Stimulated activated CD8-positive, alpha-beta memory T cell treated with anti-CD3 and anti-CD28 coated beads, Interleukin-2, amount 100 ng/mL, for 1 hour (primary cell): ENCODE measurements at places on chromosomes 2 and 18.

DNA sequence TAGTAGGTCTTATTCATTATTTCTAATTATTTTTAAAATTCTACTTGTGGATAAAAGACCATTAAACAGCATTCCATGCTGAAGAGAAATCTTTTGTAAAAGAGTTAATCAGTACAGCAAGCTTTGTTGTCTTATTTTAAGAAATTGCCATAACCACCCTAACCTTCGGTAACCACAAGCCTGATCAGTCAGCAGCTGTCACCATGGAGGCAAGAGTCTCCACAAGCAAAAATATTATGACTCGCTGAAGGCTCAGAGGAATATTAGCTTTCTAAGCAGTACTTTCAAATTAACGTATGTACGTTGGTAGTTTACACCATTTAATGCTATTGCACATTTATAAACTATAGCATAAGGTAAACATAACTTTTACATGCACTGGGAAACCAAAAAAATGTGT, 650.5 kb upstream of the LINC00305 start:
- DNase-seq = no peak

GRCh38 chr2:201977651-201978050, 56.0 kb upstream of the FZD7 start:
- no peak for DNase-seq

GRCh38 chr2:205337274-205337673, 345.0 kb upstream of the NRP2 start:
- no peak for DNase-seq

GRCh38 chr2:182587831-182588230, 128.2 kb upstream of the DNAJC10 start:
- no peak for DNase-seq

GRCh38 chr2:161044921-161045320, 115.3 kb upstream of the TANK start:
- DNase-seq = no peak

- DNase-seq = no peak
These were observed 204.8 kb downstream of the SETBP1 start for GRCh38 chr18:44885507-44885906.

DNA sequence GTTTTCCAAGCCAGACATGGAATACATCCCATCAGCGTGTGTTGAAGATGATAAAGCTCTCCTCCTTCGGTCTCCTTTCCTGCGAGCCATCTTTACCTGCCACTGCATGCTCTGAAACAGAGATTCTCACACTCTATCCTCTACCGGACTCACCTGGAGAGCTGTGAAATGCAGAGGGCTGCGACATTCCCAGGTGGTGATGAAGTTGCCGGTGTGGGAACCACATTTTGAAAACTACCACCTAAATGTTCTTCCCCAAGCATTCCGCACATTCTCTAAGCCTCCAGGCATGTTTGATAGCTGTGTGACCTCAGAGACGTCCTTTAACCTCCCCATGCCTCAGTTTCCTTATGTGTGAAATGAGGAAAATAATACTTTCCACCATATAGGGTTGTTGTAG, 226.2 kb upstream of the RAB6C start:
- DNase-seq = no peak

DNA sequence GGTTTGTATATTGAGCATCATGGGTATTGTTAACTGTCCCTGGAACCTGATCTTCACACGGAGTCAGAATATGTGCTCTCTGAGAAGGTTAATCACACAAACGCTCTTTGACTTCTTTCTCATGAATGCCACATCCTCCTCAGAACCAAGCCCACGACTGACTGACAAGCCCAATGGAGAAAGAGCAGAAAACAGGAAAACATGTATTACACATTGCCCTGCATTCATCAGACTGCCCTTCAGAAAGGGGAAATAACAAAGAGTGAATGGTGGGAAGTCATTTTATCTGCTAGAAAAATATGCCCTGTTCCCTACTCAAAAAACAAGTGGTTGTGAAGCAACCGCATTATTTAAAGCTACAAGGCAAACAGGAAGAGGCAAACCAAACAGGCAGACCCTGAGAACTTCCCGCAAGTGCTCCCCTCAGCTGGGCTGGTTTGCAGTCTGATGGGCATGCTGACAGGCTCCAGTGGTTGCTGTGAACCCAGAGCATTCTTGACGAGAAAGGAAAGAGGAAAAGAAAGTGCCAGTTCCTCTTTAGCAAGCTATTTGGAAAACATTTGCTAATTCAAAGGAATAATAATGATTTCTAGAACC, 172.9 kb upstream of the SETBP1 start:
- peak; percentile 4 for DNase-seq

DNA sequence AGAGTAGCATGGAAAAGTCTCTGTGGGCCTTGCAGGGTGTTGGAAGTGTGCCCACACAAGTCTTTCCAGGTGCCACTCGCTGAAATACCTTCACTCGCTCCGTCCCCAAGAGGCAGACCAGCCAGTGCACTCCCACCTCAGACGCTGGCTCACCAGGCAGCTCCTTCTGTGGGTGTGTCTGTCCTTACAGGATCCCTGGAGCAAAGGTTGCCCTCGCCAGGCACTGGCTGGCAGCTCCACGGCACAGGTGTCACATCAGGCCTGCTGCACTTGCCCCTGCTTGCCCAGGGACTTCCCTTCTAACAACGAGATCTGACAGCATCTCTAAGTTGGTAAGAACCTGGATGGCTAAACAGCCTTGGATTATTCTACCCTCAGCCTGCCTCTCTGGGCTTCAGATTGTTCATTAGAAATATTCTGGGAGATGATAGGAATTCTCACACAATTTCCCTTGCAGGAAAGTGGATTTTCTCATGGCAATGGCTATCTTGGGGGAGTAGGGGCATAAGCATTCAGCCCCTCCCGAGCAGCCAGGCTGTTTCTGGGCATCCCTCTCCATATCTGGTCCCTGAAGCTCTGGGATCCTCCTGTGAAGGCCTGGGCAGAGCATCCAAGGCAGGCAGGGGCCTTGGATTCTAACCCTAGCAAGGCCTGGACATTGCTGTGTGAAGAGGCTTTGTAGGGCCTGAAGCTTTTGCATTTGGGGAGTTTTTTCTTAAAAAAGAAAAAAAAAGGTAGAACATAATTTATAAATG, 262.1 kb downstream of the MYCN start:
- DNase-seq = no peak

DNA sequence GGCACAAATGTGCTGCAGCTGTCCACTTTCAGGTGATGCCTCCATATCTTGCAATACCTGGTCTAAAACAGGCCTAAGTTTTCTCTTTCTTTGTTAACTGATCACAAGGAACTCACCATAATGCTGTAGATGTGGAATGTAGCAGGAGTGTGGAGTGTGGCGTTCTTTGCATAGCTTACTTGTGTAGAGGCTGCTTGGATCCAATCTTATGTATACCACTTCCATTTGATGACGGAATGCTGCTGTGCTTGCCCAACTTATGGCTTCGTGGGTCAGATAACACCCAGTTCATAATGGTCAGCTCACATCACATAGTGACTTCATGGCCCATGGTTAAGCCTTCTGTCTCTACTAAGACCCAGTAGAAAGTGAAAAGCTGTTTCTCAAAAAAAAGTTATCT, 114.5 kb downstream of the LAMA3 start:
- no peak for DNase-seq

- DNase-seq = no peak
These were observed 158.4 kb upstream of the FHL2 start for GRCh38 chr2:105557021-105557920.

DNA sequence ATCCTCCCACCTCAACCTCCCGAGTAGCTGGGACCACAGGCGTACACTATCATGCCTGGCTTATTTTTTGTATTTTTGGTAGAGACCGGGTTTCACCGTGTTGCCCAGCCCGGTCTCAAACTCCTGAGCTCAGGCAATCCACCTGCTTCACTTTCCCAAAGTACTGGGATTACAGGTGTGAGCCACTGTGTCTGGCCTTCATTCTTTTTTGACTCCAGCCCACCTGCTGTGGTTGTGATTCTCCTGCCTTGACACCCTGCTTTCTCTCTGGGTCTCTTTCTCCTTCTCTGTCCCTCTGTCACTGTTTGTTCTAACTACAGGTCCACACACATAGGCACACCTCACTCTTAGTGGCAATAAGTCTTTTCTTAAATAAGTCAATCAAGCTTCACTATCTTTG, 85.3 kb downstream of the FTCDNL1 start:
- no peak for DNase-seq

DNA sequence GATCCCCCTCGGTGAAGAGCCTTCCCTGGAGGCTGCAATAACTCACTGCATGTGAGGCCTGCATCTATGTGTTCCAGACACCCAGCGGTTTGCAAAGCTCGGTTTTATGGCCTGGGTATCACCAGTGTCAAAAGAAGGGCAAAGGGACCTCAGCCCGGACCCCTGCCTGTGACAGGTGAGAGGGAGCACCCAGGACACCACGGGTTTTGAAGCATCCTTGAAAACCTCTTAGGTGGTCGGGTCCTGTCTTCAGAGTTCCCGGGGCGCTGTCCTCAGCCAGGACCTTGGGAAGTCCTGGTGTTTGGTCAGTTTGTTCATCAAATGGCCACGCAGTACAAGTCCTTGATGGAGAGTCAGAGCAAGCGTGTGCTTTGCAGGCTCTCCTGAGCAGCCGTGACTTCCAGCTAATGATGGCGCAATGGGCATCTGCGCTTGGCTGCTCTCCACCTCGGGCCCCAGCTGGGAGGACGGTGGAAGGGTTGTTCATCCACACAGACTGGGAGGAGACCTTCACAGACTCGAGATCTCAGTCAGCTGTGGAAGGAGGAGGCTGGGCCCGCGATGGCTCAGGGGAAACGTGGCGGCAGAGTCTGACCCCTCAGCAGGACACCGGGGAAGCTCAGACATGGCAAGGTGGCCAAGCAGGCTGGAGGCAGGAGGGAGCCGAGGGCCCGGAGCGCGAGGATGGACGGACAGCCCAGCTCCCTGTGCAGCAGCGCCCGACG, 113.1 kb upstream of the GPC1 start:
- DNase-seq = no peak

GRCh38 chr2:10947005-10947440, 35.3 kb downstream of the KCNF1 start:
- no peak for DNase-seq

DNA sequence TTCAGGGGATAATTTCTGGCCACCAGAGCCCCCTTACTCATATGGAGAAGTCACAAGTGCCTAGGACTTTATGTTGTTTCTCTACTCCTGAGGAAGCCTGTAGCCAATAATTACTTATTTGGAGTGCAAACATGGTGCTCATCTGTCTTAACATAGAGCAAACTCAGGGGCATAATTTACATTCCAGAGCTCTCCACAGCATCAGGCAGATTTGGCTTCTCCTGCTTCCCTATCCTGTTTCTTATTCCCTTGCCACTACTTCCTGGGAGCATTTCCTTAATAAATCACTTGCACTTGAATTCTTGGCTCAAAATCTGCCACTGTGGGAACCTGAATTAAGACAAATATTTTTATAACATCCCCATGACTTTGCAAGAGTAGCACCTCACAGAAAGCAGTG, 960.9 kb downstream of the SOCS6 start:
- DNase-seq = no peak

GRCh38 chr2:12068796-12069538, 322.5 kb downstream of the LPIN1 start:
- no peak for DNase-seq

DNA sequence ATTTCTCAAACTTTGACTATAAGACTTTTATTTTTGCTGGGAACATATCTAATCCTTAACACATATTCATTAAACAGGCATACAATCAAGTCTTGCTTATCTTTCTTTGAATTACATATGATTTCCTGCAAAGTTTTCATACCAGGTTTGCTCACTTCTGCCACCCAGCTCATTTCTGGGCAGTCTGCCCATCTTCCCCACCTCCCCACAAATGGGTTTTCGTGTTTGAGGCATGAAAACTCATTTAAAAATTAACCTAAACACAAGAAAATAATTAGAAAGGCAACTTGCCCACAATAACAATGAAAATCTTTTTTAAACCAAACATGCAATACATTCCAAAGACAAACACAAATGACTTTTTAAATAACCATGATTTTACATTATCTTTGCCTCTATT, 3.4 kb downstream of the CHST9 start:
- no peak for DNase-seq

- DNase-seq = no peak
These were observed 112.7 kb upstream of the RBMS1 start for GRCh38 chr2:160606341-160606740.

DNA sequence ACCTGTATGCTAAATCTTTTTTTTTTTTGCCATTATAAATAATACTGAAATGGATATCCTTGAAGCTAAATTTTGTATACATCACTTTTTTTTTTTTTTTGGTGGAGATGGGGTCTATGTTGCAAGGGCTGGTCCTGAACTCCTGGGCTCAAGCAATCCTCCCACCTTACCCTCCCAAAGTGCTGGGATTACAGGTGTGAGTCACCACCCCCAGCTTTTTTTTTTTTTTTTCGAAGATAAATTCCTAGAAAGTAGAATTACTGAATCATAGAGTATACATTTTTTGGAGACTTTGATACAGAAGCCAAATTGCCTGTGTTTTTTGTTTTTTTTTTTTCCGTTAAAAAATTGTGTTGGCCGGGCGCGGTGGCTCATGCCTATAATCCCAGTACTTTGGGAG, 51.0 kb upstream of the MCFD2 start:
- DNase-seq = no peak

DNA sequence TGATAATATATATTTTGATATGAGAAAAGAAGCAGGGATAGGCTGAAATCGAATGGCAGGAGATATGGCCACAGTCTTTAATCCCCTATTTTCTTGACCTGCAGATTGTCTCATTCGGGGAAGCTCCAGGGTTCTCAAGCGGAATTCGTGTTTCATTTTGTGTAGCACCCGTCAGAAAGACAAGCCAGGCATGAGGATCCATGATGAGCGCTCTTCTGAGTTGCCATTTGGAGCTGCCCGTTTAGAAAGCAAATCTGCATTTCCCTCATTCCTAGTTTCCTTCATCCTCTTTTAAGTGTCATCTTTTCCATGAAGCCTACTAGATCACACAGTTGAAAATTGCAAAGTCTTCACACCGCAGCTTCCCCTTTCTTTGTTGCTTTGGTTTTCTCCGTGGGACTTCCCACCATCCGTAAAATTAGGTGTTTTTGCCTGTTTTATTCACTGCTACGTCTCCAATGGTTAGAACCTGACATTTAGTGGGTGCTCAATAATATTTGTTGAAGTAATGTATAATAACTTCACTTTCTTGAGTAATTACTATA, 16.9 kb downstream of the HNMT start:
- DNase-seq = no peak

GRCh38 chr2:16400127-16400623, 265.5 kb downstream of the CYRIA start:
- DNase-seq = no peak

GRCh38 chr2:230874876-230875275, 10.1 kb downstream of the ITM2C start:
- no peak for DNase-seq

GRCh38 chr2:1836321-1836860, 92.1 kb upstream of the PXDN start:
- DNase-seq = no peak

- no peak for DNase-seq
These were observed 51.4 kb downstream of the LBH start for GRCh38 chr2:30282721-30283120.

- DNase-seq = no peak
These were observed 12.9 kb downstream of the HTR2B start for GRCh38 chr2:231111987-231112386.

GRCh38 chr2:118584877-118585276, 262.6 kb downstream of the EN1 start:
- DNase-seq = no peak

GRCh38 chr2:147026664-147027295, 818.0 kb upstream of the ACVR2A start:
- DNase-seq = no peak
